GM03348 (cell line): ENCODE measurements at places on chromosomes 12 and 14.
A peak's percentile ranks its signal among the peaks of the same experiment; 100 is the strongest.

- DNase-seq: no peak
Measured at GRCh38 chr12:87280893-87281292, 748.3 kb downstream of the C12orf50 start.

GRCh38 chr12:62525271-62525670 is 58.6 kb downstream of the MON2 start:
- no peak for DNase-seq

- no peak for DNase-seq
Measured at GRCh38 chr12:128312661-128313060, 45.7 kb downstream of the TMEM132C start.

- DNase-seq: no peak
Measured at GRCh38 chr12:101566318-101566717, 28.5 kb upstream of the MYBPC1 start.

- peak; percentile 89 for DNase-seq
Measured at GRCh38 chr14:88551094-88551870, 3.5 kb downstream of the PTPN21 start.

GRCh38 chr12:51493281-51493680 is 68.7 kb downstream of the SLC4A8 start:
- no peak for DNase-seq

DNA sequence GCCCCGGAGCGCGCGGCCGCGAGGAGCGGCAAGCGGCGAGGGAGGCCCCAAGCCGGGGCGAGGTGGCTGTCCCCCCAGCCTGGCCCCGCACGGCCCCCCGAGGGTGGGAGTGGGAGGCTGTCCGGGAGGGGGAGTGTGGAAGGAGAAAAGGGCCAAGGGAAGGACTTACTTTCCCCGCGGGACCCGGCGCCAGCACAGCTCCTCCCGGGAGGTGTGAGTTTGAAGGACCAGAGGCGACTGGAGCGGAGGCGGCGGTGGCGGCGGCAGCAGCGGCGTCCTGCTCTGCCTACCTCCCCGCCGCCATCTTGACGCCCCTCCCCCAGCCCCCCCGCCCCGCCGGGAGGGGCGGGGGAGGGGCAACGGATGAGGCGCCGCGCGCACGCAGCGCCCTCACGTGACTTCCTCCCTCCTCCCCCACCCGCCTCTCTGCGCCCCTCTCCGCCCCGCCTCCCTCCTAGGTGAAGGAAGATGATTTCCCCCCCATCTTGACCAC is at the start of gene SBNO1:
Gene SBNO1, minus strand, starts transcription at position 316 of the 493 bp plus-strand sequence. CDS start 14,406 bp downstream, outside the sequence.
- DNase-seq: peak; percentile 98

DNA sequence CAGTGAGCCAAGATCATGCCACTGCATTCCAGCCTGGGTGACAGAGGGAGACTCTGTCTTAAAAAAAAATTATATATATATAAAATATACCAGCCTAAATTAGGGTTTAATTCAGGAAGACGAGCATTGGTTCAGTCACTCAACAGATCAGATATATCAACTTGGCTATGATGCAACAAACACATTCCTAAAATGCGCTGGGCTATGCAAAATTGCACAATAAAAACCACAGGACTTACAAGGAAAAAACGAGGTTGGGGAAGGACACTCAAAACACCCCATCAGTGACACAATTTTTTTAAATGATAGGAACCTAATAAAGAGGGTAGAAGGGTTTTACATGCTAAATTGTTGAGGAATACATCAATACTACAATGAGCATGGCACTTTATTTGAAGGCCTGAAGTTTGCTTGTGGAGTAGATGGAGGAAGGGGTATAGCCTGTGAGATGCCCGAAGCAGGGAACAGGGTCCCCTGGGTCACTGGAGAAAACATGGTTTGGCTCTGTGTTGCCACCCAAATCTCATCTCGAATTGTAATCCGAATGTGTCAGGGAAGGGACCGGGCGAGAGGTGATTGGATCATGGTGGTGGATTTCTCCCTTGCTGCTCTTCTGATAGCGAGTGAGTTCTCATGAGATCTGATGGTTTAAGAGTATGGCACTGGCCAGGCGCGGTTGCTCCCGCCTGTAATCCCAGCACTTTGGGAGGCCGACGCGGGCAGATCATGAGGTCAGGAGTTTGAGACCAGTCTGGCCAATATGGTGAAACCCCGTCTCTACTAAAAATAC is 71.2 kb downstream of the TNFAIP2 start:
- DNase-seq: peak; percentile 68

DNA sequence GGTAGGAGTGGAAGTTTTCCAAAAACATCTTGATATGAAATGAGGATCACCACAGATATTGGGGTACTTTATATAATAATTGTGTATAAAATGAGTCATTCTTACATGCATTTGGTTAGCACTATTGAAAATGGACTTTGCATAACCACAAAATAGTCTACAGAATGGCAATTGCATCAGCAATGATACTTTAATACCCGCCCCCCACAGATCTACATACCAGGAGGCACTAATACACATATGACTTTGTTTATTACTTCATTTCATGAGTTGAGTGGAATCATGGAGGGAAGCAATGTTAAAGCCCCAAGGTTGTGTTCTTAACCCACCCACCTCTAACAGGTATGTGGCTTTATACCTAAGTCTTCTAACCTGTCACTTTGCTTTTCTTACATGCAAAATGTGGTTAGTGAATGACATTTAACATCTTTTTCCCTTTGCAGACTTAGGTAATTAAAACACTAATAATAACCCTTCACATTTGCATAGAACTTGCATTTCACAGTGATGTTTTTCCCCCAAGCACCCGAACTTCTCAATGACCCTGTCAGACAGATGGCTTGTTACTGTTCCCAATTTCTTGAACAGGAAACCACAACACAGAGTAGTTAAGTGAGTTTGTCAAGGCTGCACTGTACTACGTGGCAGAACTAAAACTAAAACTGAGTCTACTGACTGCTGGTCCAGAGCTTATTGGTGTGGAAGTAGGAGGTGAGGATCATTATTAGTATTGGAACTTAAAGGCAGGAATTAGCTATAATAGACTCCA is 101.9 kb downstream of the NPAS3 start:
- DNase-seq: no peak

GRCh38 chr14:71166180-71166837 is 259.1 kb downstream of the PCNX1 start:
- peak; percentile 70 for DNase-seq

- DNase-seq: no peak
Measured at GRCh38 chr12:33012226-33012625, 115.6 kb upstream of the PKP2 start.

- peak; percentile 51 for DNase-seq
Measured at GRCh38 chr12:107512391-107512790, 173.2 kb upstream of the PWP1 start.

DNA sequence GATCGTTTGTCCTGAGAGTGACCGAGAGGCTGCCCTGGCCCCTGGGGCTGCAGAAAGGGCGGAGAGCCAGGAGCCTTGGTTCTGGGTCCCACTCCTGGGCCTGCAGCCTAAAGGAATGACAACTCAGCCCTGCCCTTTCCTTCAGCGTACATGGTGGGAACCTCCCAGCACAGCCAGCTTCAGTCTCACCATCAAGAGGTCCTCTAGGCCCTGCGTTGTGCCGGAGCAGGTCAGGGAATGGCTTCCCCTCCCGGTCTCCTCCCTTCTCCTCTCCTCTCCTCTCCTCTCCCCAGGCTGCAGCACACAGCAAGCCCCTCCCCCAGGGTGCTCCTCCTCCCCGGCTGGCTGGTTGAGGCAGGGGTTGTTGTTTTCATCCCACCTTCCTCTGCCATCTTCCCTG is 44.6 kb upstream of the TUNAR start:
- DNase-seq: no peak

- DNase-seq: no peak
Measured at GRCh38 chr12:57247041-57247440, 3.9 kb downstream of the STAC3 start.

DNA sequence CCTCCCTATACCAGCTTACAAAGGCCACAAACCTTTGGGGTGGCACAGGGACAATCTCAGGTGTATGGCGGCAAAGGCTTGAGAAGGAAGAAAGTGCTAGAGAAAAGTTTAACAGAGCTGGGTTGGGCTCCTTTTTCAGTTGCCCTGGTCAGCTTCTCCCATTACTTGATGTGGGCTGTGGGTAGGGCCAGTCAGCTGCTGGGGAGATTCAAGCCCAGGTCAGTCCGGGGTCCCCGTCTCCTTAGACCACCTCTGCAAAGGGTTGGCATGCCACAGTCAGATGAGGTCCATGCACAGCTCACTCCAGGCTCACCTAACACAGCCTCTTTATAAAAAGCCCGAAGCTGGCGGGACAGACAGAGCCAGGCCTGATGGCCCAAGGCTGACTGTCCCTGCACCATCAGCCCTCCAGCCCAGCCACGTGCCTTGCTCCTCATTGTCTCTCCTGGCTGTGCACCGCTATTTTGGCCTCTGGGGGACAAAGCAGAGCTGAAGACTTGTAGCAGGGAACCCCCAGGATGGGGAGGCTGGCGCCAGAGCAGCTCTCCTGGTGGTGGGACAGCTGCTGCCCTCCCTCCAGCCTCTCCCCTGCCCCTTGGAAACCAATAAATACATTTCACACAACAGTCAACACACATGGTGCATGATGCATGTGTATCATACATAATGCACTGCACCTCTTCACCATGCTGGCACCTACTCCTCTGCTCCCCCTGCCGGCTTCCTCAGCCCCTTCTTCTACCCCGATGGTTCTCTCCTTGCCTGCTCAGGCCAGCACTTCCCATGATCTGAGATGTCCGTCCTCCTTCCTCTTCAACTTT is 61.7 kb upstream of the DDX11 start:
- DNase-seq: no peak

GRCh38 chr12:90102957-90103652 is 394.5 kb upstream of the ATP2B1 start:
- DNase-seq: peak; percentile 18

DNA sequence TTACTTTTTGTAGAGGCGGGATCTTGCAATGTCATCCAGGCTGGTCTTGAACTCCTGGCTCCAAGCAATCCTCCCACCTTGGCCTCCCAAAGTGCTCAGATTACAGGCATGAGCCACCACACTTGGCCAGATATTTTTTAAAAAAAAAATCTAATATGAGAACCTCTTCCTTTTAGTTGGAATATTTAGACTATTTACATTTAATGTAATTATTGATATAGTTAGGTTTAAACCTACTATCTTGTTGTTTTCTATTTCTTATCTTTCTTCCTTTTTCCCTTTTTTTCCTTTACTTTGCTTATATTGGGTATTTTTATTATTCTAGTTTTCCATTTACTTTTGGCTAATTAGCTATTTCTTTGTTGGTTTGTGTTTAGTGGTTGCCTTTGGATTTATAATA is 185.8 kb downstream of the SLC41A2 start:
- no peak for DNase-seq

GRCh38 chr14:68677901-68678300 is 115.0 kb downstream of the ZFP36L1 start:
- DNase-seq: no peak

DNA sequence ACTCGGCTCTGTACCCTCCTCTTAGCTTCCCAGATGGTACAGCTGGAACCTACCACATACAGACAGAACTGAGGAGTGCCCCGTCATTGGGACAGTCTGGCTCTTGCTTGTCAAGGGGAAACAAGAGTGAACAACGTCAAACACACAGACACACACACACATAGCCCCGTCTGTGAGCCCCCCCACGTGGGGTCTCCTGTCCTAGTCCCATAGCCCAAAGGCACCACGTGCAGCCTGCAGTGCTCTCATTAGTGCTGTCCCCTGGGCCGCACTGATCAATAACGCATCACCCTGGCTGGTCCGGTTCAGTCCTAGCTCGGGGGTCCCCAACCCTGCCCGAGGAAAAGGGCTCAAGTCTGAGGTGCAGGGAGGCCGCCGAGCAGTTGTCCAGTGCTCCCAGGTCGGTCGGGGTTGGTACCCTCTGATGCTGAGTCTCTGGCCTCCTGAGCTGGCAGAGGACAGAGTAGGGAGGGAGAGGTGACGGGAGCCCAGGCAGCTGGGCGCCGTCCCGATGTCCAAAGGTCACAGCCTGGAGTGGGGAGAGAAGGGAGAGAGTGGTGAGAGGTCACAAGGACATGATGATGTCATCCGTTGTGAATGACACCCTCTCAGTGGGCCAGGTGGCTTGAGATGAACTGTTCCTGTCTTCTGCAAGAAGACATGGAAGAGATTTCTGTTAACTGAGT is 105.4 kb upstream of the NOS1 start:
- DNase-seq: no peak

DNA sequence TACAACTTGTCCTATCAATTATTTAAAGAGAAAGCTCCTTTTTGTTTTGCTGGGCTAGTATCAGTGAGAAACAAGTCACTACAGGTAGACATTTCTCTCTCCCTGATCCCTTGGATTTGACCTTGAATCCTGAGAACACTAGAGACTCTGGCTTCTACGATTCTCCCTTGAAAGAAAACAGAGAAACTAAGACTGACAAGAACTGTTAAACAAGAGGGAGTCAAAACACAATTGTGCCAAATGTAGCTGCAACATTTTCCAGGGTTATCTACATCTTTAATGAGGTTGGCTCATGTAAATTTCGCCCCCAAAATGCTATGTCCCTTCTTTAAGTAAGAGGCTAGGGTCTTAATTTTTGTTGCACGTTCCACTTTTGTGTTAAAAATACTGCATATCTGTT is 62.4 kb downstream of the SLC38A1 start:
- no peak for DNase-seq

GRCh38 chr12:1474041-1474573 is 120.3 kb downstream of the FBXL14 start:
- DNase-seq: peak; percentile 84

GRCh38 chr12:53677016-53677799 is 1.3 kb upstream of the ATP5MC2 start:
- DNase-seq: peak; percentile 46

DNA sequence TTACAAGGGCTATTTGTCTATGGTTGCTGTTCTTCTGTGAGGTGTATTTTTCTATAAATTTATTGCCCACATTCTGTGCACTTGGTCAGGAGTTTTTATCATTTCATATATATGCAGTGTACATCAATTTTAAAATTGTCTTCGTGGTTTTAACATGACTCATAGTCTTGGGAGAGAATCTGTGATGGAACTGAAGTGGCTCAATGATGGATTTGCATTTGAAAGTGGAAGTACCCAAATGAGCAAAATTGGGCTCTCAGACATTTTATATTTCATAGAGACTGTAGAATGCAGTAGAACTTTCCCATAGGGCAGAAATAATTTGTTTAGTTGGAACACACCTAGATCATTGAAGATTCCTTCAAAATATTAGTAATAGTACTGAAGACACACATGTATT is 1.9 kb upstream of the SCFD1 start:
- DNase-seq: peak; percentile 33

DNA sequence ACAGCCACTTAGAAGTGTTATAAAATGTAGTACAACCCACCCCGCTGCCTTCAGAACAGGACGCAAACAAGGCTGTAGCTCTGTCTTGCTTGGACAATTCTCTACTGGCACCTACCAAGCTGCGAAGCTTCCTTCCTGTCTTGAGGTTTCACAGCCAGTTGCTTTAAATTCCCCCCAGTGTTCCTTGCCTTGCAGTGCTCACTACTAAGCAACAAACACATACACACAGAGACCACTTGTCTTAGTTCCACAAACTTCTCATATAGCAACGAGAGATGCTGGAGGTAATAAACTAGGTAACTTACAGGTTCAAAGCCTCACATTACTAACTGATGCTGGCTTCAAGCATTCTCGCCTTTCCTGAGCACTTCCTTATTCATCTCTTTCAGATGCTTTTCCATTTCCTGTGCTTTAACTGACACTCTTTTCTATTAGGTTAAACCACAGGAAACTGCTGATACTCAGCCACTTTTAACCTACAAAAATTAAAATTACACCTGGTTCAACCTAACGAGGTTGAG is 91.5 kb upstream of the PTGDR start:
- no peak for DNase-seq
